ENCODE measurements at places on chromosomes 7 and 10.

DNA sequence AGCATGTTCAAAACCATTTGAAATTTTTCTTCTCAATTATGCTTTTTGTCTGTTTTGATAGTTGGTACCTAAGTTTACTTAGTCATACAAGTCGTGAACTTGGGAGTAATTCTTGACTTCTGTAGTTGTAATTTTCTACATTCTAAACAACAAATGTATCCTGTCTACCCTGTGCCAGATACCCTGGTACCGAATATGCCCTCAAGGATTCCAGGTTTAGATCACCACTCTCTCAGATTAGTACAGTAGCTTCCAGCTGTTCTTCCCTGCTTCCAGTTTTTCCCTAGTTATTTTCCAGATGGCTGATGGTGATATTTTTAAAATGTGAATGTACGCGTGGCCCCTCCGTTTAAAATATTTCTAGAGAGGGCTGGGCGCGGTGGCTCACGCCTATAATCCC lies 6.5 kb downstream of the STAM start:
- no peak for DNase-seq

GRCh38 chr10:2619472-2619871 lies 447.9 kb upstream of the PFKP start:
- no peak for DNase-seq

- no peak for DNase-seq
These were observed 175.0 kb downstream of the OTUD1 start for GRCh38 chr10:23613900-23614299.

DNA sequence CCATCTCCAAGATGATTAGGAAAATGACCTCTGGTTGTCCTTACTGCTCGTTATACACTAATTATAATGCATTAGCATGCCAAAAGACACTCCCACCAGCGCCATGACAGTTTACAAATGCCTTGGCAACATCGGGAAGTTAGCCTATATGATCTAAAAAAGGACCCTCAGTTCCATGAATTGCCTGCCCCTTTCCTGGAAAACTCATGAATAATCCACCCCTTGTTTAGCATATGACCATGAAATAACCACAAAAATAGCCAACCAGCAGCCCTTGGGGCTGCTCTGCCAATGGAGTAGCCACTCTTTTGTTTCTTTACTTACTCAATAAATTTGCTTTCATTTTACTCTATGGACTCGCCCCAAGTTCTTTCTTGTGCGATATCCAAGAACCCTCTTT lies 41.6 kb upstream of the KCNMA1 start:
- DNase-seq = no peak

- no peak for DNase-seq
These were observed 57.8 kb downstream of the ZRANB1 start for GRCh38 chr10:124999433-125000365.

GRCh38 chr10:103986360-103986759 lies 19.4 kb downstream of the SLK start:
- DNase-seq = no peak

- DNase-seq = no peak
These were observed 72.6 kb upstream of the STEAP1 start for GRCh38 chr7:90081621-90082020.

GRCh38 chr10:87860816-87861403 lies 2.4 kb downstream of the KLLN start:
- DNase-seq = no peak

- DNase-seq = no peak
These were observed 4.0 kb downstream of the ITGA8 start for GRCh38 chr10:15715619-15716227.

DNA sequence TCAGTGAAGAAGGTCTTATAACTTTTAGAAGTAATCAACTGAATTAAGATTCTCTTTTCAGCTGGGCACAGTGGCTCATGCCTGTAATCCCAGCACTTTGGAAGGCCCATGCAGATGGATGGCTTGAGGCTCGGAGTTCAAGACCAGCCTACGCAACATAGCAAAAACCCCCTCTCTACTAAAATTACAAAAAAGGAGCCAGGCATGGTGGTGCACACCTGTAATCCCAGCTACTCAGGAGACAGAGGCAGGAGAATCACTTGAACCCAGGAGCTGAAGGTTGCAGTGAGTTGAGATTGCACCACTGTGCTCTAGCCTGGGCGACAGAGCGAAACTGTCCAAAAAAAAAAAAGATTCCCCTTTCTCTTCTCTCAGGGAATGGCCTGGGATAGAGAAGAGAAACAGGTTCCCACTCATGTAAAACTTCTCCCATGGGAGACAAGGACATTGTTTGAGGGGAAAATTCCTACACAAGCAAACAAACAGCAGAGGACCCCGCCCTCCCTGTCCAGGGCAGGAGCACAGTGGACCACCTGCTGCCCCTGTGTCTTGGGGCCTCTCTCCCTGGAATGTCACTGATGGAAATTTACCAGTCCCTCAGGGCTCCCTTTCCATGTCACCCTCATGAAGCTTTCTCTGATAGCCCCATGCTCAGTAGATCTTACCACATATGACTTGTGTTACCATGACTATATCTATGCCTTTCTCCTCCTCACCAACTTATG lies 5.6 kb downstream of the IL2RA start:
- no peak for DNase-seq

- no peak for DNase-seq
These were observed 11.1 kb downstream of the KCTD7 start for GRCh38 chr7:66639773-66640172.

All from activated naive CD4-positive, alpha-beta T cell treated with anti-CD3 and anti-CD28 coated beads, Interleukin-2, amount 50 U/mL, for 16 hours (primary cell).